ENCODE measurements at places on chromosomes 6 and 20. TPM values are rescaled to one million over a fixed set of nuclear protein-coding genes. Genes with fewer than 3 reads are reported as not detected.

DNA sequence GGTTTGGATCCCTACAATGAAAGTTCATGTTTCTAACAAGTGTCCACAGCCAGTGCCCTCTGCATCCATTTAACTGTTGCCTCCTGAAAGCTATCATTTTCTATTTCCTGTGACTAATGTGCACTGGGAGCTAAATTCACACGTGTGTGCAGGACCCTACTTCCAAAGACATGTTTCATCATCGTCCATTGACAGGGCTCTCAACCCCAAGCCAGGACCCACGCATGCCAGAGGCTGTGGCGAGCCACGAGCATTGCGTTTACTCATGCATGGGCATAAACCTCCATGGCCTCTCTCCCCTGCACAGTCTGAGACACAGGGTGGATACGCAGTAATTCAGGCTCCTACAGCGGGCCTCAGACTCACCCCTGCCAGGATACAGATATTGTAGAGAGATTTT is 153.2 kb downstream of the MAFB start:
- DNase-seq = no peak

DNA sequence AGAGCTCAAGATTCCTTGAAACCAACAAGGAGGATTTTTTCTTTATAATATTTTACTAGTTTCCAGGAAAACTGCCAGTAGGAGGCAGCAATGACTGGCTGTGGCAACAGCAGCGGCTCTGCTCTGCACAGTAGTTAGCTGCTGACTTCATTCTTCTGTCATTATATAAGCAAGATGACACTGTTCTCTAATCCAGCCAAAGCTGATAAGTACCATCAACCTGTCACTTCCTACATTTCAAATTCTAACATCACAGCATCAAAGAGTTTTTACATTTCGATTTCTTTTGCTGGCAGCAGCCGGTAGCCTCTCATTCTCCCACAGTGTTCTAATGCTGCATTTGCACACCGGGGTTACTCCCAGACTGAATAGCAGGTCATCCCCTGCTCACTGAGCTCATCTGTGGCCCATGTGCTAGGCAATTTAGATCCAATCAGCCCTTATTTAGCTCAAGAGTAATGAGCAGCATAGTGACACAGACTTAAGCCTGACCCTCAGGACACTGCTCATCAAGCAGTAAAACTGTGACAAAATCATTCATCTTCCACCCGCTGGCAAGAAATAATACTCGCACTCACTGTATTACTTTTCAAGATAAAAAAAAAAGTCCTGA is 67.8 kb downstream of the MMS22L start:
- DNase-seq = peak; percentile 41

- no peak for DNase-seq
Measured at GRCh38 chr6:166278579-166279392, 29.4 kb downstream of the PRR18 start.

DNA sequence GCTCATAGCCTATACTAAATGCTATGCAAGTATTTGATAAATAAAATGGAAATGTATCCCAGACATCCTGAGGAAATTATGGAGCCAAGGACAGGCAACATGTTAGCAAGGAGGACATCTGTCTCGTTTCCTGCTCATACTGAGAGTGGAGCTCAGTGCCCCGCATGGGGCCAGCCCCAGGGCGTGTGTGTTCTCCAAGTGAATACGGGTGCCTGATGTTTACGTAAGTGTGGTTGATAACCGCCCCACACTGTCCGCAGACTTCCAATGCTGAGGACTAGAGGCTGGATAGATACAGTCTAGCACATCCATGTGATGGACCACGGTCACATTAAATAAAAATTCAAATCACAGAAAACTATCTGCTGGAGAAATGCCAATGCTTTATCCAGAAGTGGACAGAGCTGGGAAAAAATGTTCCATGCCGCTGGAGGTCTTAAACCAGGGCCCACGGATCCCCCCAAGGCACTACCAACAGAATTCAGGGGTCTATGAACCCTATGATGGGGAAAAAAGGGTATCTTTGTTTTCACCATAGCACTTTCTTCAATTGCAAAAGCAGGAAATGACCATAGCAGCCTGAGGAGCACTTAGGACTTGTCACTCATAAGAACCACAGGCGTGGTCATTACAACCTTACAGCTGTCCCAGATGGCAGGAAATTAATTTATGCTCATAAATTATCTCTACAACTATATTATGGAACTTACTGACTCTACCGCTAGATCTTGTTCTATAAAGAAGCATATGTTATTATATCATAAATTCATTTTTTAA is 24.9 kb downstream of the TGM2 start:
- peak; percentile 13 for DNase-seq

DNA sequence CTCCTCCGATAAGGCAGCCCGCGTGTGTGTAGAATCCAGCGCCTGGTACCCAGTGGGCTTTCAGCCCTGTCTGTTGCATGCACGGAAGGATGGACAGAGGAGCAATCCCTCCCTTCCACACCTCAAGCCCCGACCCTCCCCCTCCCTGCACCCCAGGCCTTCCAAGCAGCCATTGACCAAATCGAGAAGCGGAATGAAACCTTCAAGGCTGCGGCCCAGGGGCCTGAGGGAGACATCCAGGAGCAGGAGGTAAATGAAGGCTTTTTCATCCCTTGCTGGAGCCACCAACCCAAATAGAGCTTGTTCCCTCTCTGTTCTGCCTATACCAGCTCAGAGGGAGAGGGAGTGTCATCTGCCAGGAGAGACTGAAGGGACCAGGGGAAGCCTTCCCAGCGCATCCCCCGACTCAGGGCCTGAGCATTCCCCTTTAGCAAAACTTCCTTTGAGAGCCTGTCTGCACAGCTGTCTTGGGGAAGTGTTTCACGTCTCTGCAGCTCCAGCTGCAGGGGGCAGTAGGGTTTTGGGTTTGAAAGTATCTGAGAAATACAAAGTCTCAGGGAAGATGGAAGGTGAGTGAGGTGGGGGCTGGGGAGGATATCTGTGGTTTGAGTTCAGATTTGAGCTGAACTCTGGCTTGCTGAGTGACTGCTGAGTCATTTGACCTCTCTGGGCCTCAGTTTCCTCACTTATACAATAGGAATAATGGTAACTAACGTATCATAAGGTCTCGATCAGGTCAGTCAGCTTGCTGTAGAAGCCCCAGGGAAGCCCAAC is 16.1 kb downstream of the FGD2 start:
- peak; percentile 63 for DNase-seq

GRCh38 chr20:6028818-6029217 is 25.0 kb downstream of the LRRN4 start:
- DNase-seq = no peak

GRCh38 chr6:46979206-46979605 is 57.5 kb upstream of the ADGRF5 start:
- DNase-seq = no peak

- no peak for DNase-seq
Measured at GRCh38 chr6:6793388-6794250, 205.1 kb downstream of the LY86 start.

The ZNF341 gene
- 1.8 TPM for total RNA-seq

The FERMT1 gene
- 5.5 TPM for total RNA-seq

The MANEA gene
- 18.2 TPM for total RNA-seq

The PI16 gene
- 25.3 TPM for total RNA-seq

The RSPO4 gene
- not detected for total RNA-seq

The NKAIN2 gene
- total RNA-seq = 1.7 TPM

The HLA-DQB2 gene
- not detected for total RNA-seq

The PRDM1 gene
- total RNA-seq = 15.5 TPM

The YTHDF1 gene
- 29.1 TPM for total RNA-seq

The TULP1 gene
- total RNA-seq = not detected

All from tongue (tissue), 3 donors.